T-helper 22 cell (primary cell): ENCODE measurements at places on chromosomes 5 and 9.

DNA sequence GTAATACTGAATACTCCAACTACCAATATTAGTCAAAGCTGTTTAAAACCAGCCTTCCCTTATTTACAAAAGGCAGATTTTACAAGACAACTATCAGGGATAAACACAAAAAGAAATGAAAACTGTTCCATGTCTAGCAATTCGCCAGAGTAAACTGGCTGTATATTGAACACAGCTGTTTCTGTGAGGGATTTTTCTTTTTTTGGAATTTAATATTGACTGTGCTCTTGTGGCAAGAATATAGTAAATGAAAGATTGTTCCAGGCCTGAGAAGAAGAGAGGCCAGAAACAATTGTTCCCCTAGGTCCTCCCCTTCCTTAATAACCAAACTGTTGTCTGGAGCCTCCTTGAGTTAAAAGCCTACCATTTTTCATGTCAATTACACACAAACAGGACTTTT lies 188.6 kb downstream of the PDE4D start:
- no peak for DNase-seq

DNA sequence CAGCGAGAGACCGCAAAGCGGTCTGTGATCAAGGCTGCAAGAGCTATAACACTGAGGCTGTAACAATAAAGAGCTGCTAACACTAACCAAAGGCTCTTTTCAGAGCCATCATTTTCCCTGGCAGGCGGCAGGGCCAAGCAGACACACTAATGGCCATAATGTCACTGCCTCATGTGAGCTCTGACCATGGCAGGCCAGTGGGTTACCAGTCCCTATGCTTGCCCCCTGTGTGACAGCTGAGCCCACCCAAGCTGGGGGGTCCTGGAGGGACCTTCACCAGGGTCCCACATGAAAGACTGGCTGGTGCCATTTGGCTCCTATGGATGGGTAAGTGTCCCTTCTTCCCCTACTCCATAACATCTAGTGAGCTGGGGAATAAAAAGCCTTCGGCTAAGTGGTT lies 29.6 kb upstream of the TESK1 start:
- DNase-seq: no peak

GRCh38 chr9:4272126-4272525 lies 27.7 kb downstream of the GLIS3 start:
- no peak for DNase-seq

DNA sequence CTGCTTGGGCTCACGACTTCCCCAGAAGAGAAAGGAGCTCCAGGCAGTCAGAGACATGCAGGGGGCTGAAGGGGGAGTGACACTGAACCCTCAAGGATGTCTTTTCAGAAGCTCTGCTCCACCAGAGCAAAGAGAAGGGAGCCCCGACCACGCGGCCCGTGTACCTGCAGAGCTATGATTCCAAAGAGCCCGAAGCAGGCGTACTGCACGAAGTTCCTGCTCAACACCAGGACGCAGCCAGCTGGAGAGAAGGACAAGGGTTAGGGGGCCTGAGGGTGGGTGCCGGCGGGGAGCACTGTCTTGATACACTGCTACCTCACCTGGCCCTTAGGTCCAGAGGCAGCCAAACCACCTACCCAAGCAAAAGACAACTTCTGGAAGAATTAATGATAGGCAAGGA lies 9.4 kb downstream of the SURF4 start:
- no peak for DNase-seq

- no peak for DNase-seq
Measured at GRCh38 chr9:134344068-134344799, 18.0 kb downstream of the RXRA start.

DNA sequence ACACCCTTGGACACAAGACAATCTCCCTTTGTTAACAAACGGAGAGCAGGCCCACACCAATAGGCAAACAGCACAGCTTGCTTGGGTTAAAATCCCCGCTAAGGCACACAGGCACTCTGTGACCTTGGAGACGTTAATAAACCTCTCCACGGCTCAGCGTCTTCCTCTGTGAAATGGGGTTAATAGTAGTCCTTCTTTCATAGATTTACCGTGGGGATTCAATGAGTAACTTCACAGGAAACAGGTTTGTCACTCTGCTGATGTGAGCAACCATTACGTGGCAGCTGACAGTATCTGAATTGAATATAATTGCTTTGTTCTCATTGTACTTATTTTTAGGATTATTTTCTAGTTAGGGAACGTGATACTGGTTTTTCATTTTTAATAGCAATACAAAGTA lies 65.2 kb upstream of the ADRA1B start:
- DNase-seq: no peak

GRCh38 chr5:2732004-2732403 lies 19.5 kb downstream of the IRX2 start:
- no peak for DNase-seq

DNA sequence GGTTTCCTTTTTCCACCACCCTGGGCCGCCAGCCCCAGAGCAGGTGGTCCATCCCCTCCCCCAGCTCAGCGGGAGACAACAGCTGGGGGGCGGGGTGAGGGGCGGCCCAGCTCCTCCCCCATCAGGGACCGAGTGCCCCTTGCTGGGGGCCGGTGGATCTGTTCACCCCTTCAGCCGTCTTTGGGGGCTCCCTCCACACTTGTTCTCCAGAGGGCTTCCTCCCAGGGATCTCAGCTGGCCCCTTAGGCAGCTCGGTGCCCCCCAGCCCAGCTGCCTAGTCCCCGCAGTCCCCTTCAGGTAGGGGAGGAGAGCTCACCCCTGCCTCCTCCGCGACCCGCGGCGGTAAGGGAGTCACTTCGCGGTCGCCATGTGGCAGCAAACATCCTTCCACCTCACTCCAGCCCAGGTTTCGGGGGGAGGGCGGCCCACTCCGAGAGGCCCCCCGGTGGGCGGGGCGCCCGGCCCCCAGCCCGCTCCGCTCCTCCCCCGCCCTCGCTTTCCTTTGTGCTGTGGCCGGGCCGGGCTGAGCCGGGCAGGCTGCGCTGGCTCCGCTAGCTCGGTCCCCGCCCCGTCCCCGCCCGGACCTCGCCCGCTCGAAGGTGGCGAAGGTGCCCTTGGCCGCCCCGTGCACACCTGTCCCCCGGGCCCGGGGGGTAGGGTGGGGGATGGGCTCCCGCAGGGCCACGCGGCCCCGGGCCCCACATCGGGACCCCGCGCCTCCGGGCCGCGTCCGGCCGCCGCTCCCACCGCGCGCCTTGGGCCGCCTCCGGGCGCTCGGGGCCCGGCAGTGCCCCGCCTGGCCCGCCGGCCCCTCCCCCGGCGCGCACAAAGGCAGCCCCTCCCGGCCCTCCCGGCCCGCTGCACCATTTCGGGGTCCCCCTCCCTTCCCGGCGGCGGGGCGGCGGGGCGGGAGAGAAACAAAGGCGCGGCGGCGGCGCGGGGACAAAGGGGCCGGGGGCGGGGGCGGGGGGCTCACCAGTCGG lies 683 bp downstream of the DBN1 start:
- DNase-seq: peak; percentile 28

- no peak for DNase-seq
Measured at GRCh38 chr5:136143763-136144162, 11.1 kb downstream of the SMAD5 start.

DNA sequence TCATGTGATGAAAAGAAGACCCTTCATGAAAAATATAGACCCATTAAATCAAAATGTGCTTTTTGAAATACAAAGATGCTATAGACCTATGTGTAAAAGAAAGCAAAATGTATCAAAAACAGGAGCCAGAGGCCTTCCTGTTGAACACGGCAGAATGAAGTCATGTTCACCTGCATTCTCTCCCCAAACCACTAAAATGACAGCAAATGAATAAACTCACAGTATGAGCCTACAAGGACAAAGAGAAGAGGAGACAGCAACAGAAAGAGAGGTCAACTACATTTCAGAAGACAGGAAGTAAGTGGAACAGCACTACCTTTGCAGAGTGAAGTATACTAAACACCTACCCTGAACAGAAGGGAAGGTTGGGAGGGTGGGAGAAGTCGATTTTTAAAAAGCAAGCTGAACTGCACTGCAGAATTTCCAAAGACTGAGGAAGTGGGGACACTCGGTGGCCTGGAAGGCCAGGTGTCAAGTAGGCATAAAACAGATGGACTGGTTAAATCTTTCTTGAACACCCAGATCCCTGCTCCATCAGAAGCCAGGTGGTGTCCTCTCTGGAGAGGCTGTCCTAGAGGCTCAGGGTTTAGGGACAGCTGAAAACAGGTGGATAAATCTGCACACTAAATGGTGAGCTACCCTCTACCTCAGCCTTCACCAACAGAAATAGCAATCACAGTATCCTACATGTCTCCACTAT lies 48.9 kb downstream of the MED27 start:
- no peak for DNase-seq

DNA sequence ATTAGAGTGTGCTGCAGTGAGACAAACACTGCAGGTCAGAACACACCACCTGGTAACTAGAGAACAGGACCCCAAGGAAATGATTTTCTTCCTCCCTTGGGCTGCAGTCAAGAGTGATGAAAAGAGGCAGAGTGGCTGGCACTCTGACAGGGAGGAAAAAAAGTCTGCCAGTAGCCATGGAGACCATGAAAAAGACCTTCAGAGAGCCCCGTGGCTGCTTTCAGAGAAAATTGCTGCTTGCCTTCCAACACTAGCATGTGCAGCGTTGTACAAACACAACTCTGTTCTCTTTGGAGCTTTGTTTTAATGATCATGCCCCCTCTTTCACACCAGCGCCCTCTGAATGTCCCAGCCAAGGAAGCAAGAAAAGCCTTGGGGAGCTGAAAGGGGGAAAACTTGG lies 68.8 kb downstream of the ANKRD55 start:
- no peak for DNase-seq

GRCh38 chr9:133954862-133955529 lies 37.1 kb downstream of the VAV2 start:
- DNase-seq: no peak
